Fibroblast of villous mesenchyme (primary cell): ENCODE measurements at places on chromosomes 3 and 15.

DNA sequence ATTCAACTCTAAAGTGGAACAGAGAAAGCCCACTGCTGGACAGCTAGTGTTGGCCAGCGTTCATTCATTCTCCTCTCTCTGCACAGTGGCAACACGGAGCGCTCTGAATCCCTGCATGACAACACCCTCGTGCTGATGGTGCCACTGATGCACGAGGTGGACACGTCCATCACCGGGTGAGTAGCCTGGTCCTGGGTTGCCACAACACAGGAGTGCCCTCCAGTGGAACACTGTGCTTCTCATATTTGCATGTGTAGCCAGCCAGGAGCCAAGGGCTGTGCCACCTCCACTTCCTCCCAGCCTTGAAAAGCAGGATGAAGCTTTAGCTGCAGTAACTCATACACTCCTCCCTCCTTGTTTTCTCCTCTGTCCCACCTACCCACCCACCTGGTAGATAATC, 120.0 kb upstream of the CTDSPL start:
- DNase-seq = peak; percentile 6

DNA sequence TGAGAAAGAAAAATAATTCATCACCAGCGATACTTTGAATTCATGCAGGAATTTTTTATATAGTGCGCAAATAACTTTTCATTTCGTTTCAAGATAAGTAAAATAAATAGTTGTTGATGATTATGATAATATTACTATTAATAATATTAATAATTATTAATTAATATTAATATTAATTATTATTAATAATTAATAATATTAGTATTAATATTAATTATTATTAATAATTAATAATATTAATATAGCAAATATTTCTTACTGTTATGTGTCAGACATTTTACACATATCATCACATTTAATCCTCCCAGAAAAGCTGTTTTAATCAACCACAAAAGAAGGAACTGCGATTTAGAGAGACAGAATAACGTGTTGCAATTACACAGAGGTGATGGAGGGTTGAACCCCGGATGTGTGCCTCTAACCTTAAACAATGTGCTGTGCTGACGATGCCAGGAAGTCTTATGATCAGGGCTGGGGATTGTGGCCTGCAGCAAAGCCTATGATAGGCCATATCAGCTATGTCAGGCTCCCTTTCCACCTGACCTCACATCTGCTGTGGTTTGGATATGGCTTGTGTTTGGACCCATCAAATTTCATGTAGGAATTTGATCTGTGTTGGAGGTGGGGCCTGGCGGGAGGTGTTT, 263.5 kb upstream of the NR2F2 start:
- no peak for DNase-seq

- DNase-seq = peak; percentile 70
Measured at GRCh38 chr15:35306361-35306981, 221.4 kb upstream of the NANOGP8 start.

DNA sequence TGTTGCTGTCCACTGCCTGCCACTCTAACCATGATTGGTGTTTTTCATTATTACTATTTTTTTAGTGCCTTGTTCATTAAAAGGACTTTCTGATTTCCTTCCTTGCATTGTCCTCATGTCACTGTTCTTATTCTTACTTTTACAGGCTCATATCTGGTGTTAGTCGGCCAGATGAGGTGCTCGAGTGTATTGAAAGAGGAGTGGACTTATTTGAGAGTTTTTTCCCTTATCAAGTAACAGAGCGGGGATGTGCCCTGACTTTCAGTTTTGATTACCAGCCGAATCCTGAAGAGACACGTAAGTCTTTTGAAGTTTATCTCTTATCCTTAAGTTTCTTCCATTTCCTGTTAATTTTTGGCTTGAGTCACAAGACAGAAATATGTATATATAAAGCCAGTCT, 23.2 kb downstream of the QTRT2 start:
- peak; percentile 65 for DNase-seq
